ENCODE measurements at places on chromosomes 16 and 17. TPM values are rescaled to one million over a fixed set of nuclear protein-coding genes. Genes with fewer than 3 reads are reported as not detected.

DNA sequence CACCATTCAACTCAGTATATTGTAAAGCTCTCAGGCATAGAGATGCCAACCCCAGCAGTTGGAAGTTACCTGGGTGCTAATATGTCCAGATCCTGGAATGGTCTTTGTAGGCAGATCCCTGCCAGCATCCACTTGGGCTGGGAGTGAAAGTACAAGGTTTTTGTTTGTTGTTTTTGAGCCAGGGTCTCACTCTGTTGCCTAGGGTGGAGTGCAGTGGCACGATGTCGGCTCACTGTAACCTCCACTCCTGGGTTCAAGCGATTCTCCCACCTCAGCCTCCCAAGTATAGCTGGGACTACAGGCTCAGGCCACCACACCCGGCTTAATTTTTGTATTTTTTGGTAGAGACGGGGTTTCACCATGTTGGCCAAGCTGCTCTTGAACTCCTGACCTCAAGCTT lies 177.6 kb downstream of the IRF8 start:
- no peak for DNase-seq

GRCh38 chr17:50268743-50269275 lies 5.5 kb upstream of the TMEM92 start:
- peak; percentile 10 for DNase-seq

- no peak for DNase-seq
Measured at GRCh38 chr16:64878940-64879339, 242.9 kb downstream of the CDH11 start.

The ANKRD40CL gene
- 19.4 TPM for total RNA-seq

The KCNJ18 gene
- total RNA-seq = not detected

The SLFN12L gene
- total RNA-seq = 7.0 TPM

DNA sequence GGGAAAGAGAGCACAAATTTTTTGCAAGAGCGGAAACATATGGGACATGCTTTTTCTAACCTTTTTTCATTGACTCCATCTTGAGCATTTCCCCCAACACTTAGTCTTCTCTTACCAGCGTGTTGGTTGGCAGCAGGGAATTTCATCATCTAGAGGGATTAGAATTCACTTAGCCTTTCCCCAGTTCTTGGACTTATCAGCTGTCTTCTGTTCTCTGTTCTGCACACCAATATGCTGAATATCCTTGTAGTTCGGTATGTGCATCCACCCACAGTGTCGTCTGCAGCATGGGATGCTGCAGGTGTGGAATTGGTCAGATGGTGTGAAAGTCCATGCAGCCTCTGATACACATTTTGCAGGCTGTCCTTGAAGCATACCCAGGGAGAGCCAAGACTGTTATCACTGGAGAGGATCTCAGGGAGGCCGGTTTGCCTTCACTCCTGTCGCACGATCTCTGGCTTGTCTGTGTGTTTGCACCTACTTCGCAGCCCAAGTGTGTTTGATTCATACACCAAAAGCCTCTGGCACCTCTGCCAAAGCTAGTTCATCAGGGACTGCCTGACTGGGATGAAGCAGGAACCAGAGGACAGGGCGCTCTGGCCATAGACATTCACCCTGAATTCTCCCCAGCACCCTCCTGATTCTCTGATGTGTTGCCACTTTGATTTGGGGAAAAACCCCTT lies 93.3 kb downstream of the SOCS1 start:
- DNase-seq = no peak

DNA sequence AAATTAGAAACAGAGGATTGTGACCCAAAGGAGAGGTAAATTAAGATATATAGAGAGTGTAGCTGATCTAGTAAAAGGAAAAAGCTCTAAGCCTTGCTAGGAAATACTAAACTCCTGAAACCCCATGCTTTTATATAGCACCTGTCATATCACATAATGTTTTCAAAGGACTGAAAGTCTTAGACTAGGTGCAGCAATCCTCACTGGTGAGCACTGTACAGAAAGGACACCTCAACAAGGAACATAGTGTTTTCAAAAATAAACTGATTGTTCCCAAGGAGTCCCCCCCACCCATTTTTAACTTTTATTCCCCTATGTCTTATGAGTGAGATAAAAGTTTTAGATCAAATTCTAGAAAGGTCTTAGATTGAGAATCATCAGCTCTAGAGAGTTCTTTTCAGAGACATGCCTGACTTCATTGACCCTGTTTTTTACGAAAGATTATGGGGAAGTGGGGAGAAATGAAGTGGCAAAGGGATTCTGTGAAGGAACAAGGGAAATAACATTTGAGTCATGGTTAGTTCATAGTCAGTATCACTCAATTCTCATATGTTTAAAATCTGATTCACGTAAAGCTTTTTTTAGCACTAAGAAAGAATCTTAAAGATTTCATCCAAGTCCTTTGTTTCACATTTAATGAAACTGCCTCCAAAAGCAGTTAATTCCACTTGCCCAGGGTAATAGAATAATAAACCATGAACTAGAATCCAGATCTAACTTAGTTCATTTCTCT lies 166.4 kb downstream of the CYB561 start:
- DNase-seq = no peak

DNA sequence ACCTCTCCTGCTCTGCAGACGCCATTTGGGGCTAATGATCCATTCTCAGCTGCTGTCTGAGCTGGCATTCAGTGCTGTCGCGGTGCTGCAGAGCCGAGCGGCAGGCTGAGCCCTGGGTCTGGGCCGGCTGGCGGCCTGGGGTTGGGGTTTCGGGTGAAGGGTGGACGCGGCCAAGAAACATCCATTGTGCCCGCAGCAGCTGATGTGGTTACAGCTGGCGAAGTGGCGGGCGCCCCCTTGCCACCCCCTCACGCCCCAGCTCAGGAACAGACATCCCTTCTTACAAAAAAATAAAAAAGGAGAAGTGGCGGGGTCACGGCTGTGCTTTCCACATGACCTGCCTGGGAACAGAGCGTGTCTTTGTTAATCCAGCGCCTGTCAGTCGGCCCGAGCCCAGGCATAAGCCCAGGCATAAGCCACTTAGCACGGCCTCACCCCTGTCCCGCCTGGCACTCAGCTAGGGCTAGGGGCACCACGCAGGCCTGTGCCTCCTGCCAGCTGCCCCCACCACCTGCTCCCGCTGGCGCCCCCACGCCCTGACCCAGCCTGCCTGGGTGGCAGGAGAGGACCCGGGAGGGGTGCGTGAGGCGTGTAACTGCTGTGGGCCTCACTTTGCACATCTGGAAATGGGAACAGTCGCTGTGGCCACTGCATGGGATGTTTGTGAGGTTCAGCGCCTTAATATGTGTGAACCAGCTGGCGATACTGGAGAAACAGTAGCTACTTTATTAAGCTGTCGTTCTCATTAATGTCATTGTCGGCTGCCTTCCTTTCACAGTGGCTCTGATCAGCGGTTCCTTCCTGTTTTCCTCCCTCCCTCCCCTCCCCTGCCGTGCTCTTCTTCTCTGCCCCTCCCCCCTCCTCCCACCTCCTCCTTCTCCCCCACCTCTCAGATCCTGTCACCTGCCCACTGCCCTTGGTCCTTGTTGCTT lies 197.7 kb upstream of the CIBAR2 start:
- DNase-seq = no peak

The E4F1 gene
- 12.7 TPM for total RNA-seq

The HOXB13 gene
- 0.29 TPM for total RNA-seq

- no peak for DNase-seq
Measured at GRCh38 chr16:17104654-17105053, 366.1 kb downstream of the XYLT1 start.

DNA sequence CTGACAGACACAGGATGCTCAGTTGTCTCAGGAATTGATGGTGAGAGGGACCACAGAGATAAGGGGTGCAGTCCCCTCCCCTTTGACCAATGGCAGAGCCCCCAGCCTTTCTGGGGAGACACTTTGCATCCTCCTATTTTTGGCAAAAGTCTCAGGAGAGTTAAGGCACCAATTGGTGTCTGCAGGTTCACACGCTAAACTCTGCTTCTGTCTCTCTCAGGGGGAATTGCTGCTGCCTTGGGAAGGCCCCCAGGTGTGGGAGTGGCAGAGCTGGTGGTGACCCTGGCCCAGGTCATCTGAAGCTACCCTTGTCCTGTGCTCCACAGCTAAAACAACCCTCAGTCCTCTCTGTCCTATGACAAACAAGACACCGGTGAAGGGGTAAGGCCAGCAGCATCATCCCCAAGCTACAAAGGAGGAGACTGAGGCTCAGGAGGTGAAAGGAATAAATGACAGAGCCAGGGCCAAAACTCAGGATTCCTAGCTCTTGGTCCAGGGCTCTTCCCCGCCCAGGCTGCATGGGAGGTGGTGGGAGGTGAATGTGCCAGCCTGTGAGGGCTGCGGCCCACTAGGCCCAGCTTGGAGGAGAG lies 20.3 kb downstream of the OSBPL7 start:
- peak; percentile 10 for DNase-seq

The CDRT15L2 gene
- total RNA-seq = not detected

DNA sequence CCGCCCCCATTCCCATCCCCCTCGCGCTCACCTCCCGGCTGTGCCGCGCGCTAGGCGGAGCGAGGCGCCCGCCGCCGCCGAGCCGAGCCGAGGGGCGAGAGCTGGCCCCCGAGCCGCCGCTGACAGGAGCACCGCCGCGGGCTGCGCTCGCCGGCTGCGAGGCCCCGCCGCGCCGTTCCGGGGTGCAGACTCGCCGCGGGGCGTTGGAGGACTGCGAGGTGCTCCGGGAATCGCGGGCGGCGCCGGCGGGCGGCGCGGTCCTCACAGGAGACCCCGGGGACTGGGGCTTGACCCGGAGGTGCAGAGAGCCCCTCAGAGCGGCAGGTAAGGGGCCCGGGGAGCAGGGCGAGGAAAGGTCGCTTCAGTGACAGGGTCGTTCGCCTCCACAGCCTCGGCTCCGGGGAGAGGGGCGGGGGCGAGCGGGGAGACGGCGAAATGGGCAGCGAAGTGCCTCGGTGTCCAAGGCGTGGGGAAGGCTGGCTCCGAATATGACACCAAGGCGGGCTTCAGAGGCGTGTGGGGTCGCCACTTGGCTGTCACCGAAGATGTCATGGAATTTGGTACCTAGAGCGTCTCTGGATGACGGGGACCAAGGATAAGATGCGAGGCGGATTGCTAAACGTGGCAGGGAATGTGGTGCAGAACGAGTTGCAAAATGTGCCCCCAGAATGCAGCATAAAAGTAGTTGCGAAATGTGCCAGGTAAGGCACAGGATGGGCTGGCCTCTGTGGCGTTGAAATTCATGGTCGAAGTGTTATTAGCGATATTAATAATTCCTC lies 580 bp downstream of the TANC2 start:
- peak; percentile 55 for DNase-seq

DNA sequence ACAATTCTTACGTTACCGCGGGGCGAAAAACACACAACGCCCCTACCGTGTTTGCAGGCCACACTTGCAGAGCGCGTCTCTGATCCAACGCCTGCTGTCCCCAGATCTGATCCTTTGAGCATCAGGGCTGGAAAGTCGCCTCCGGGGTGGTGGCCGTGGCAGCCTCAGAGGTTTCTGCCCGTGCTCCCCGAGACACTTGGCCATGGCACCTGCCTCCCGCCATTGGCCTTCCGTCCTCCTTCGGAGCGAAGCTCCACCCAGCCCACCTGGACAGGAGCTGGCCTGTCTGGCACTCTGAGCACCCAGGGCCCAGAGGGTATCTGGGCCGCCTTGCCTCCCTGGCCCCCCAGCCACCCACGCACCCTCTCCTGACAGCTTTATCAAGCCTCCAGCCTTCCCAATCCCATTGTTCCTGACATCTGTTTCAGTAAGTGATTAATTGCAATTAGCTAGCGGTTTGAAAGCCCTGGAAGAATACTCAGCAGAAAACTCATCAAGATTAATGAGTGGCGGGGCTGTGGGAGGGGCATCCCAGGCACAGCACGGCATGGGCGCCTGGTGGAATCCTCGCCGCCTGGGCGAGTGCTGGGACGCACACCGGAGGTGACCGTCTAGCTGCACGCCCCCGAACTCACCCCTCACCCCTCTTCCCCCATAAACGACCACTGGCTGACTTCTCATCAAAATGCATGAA lies 181.5 kb upstream of the GSE1 start:
- no peak for DNase-seq

The TMEM220 gene
- 4.9 TPM for total RNA-seq

DNA sequence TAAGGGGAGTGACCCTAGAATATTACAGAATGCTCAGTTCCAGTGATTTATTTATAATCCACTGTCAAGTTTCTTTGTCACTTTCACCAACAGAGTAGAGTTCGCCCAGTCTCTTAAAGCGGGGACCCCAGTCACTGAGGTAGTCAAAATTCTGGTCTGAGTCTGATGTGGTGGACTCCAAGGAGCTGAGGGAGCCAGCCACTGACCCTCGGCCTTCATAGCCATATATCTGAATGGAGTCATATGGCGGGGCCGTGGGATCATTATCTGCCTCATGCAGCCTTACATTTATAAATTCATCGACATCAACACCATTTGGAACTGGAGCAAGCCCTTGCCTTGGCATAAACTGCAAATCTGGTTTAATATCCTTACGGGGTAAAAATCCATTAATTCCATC lies 382.7 kb downstream of the CDH8 start:
- DNase-seq = no peak

GRCh38 chr17:15287538-15288267 lies 22.6 kb upstream of the PMP22 start:
- no peak for DNase-seq

GRCh38 chr17:49557312-49558024 lies 18.2 kb upstream of the NXPH3 start:
- peak; percentile 77 for DNase-seq

GRCh38 chr17:20300436-20300934 lies 166.9 kb downstream of the LGALS9B start:
- DNase-seq = no peak

GRCh38 chr17:2125013-2125535 lies 70.2 kb downstream of the HIC1 start:
- DNase-seq = no peak

- DNase-seq = no peak
Measured at GRCh38 chr17:2137342-2138098, 82.6 kb downstream of the HIC1 start.

The ARMC7 gene
- total RNA-seq = 11.9 TPM

The KIAA0753 gene
- 35.4 TPM for total RNA-seq

DNA sequence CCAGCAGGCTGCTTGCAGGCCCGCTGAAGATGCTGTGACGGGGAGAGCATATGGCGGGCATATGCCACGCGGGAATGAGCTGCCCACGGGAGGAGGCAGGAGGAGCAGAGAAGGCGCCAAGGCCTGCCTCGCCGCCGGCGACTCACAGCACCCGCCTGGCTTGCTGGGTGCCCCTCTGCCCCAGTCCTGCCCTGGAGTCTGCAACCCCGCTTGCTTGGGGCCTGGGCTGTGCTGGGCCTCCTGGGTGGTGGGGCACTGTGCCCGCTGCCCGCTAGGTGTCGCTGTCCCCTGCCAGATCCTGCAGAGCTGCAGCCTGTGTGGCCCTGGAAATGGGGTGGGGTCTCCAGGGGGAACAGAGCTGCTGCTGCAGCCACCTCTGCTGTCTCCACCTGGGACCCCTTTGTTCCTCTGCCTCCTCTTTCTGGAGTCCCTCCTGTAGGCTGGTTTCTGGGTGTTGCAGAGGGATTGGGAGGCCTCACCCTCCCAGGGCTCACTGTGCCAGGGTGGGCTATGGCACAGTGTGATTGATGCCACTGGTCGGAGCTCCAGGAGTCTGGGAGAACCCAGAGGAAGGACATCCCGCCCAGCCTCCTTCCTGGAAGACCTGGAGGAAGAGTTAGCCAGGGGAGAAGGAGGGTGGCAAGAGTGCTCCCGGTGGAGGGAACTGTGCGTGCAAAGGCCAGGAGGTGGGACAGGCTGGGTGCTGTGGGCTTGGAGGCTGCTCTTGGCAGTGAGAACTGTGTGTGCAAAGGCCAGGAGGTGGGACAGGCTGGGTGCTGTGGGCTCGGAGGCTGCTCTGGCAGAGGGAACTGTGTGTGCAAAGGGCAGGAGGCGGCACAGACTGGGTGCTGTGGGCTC lies 141.0 kb upstream of the CIBAR2 start:
- DNase-seq = peak; percentile 84
